ENCODE measurements at places on chromosomes 13 and 19.

- no peak for DNase-seq
Observed at GRCh38 chr13:53043398-53043797, 14.8 kb downstream of the OLFM4 start.

DNA sequence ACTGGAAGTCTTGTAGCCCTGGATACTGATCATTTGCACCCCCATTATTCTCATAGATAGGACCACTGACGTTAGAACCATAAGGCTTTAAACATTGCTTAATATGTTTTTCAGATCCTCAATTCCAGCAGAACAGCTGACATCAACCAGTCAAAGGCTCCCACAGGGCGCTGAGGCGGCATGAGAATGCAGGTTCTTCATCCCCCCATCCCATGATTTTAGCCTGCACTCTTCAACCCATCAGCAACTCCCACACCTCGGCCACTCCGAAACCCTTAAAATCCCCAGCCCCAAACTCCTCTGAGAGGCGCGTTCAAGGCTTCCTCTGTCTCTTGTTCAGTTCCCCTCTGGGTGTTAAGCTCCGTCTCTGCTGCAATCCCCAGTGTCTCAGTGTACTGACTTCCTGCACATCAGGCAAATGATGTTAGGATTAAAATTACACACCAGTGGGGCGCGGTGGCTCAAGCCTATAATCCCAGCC, 24.3 kb upstream of the LAMP1 start:
- DNase-seq: no peak

DNA sequence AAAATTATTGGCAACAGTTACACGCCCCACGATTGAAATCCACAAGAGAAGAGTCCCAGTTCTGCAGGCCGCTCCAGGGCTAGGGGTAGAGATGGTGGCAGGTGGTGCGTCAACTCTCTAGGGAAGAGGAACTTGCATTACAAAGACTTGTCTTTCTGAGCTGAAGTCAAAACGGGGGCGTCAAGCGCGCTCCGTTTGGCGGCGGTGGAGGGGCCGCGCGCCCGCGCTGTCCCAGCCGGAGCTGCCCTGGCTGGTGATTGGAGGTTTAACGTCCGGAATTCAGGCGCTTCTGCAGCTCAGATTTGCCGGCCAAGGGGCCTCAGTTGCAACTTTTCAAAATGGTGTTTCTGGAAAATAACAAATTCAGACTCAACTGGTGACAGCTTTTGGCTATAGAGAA, 38.9 kb downstream of the SOX1 start:
- DNase-seq: no peak

DNA sequence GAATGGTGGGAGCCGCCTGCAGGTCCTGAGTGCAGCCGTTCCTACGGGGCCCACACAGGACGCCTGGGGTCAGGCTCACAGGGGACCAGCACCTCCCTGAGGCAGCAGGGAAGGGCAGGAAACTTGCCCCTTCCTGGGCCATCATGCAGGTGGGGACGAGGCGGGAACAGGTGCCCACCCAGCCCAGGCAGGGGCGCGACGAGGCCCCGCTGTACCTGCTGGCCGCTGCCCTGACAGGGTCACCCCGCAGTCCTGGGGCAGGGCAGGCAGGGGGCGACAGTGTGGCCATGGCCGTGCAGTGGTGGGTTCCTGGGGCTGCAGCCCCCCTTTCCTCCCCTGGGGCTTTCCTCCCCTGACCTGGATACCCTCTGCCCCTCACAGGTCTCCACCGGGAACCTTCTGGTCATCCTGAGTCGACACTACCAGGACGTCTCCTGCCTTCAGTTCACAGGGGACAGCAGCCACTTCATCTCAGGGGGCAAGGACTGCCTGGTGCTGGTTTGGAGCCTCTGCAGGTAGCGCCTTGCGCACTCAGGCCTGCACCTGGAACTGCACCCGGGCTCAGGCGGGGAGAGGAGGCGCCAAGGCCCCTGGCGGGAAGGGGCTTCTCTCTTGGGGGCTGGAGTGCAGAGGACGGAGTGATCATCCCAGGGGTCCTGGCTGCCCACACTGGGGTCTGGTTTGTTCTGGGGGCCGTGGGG, 5.4 kb downstream of the WDR18 start:
- DNase-seq: no peak

- DNase-seq: no peak
Observed at GRCh38 chr13:98048265-98048664, 94.6 kb upstream of the FARP1 start.

Measured in activated effector memory CD4-positive, alpha-beta T cell treated with Interleukin-2 at 50 U/mL for 16 hours (primary cell).